ENCODE measurements at places on chromosomes 7 and 10.

DNA sequence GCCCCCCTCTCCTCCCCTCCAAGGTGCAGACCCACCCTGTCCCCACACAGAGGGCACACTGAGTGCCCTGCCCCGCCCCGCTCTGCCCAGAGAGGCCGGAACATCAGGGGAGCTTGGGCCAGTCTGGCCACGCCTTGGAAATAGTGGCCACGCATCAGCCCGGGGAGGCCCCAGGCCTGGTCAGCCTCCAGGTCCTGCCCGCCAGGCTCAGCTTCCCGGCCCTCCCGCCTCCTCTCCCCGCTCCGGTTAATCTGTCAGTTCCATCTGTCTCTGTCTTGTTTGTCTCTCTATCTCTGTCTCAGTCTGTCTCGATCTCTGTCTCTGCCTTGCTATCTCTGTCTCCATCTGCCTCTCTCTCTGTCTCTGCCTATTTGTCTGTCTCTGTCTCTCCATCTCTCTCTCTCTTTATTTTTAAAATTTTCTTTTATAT lies 28.9 kb upstream of the TNRC18 start:
- no peak for DNase-seq

DNA sequence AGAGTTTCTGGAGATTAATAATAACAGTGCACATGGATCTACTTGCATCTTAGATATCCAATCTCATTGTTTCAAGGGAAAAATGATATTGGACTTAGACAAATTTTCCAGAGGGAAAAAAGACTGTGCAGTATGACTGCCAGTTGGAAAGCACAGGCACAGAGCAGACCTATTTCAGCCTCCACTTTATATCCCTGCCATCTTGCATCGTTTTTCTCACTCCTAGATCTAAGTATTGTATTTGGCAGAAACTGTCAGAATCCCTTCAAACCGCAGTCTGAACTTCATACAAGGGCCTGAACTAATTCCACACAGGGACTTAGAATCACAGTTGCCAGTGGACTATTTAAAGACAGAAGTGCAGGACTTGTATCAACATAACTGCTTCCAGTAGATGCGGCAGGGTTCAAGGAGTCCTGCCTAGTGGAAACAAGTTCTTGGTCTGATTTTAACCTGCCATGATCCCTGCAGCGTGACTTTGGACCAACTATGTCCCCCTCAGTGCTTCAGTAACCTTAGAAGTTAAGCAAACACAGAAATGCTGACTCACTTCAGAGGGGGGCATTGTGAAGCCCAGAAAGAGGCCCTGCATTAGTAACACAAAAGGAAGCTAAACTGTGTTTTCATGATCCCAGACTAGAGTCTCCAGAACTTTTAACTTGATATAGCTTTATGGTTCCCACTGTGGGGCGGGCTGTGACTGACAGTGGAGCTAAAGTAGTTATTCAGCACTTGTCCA lies 95.7 kb upstream of the PALS2 start:
- no peak for DNase-seq

GRCh38 chr7:135774284-135774683 lies 25.7 kb upstream of the FAM180A start:
- no peak for DNase-seq

GRCh38 chr10:69449841-69450240 lies 1.4 kb upstream of the TSPAN15 start:
- peak; percentile 44 for DNase-seq

GRCh38 chr10:16606421-16606820 lies 84.7 kb upstream of the C1QL3 start:
- no peak for DNase-seq

DNA sequence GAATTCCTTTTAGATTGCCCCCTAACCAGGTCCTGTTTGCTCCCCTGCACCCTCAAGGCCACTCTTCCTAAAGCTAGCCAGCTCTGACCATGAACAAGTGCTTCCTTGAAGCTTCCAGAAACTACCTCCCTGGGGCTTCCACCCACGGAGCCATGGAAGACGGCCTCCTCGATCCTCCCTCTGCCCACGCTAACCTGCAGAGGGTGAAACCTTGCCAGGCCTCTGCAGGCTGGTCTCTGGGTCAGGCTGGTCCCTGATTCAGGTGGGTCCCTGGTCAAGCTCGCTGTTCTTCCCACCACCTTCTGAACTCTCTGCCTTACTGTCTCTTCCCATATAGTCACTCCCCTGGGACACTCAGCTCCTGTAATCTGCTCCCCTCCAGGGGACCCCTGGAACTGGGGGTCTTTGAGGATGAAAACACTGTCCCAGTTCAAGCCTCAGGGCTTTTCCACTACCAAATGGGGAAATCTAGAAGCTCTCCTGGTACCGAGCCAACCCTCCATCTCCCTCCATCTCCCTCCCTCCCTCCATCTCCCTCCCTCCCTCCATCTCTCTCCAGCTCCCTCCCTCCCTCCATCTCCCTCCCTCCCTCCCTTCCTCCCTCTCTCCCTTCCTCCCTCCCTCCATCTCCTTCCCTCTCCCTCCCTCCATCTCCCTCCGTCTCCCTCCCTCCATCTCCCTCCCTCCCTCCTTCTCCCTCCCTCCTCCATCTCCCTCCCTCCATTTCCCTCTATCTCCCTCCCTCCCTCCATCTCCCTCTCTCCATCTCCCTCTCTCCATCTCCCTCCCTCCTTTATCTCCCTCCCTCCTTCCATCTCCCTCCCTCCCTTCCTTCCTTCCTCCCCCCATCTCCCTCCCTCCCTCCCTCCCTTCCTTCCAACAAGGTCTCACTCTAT lies 2.9 kb downstream of the MLXIPL start:
- no peak for DNase-seq

DNA sequence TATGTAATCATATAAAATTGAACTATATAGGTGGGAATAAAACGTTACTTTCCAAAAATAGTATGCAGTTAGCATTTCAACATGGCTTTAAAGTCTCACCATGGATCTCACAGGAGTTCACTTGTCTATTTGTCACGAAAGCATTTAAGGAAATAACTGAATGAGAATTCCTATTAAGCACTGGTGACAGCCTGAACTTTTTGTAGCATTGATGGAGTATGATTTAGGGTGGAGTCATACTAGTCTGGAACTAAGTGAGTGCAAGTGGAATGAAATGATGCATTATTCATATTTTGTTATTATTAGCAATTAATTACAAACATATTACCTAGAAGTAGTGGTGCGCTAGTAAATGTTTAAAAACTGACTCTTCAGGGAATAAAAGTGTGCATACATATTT lies 26.0 kb upstream of the HIBADH start:
- no peak for DNase-seq

GRCh38 chr7:30347226-30348082 lies 63.1 kb downstream of the ZNRF2 start:
- no peak for DNase-seq

GRCh38 chr10:78556705-78557432 lies 511.9 kb upstream of the ZMIZ1 start:
- no peak for DNase-seq

GRCh38 chr7:134535272-134535918 lies 8.0 kb downstream of the AKR1B10 start:
- DNase-seq, result no peak

GRCh38 chr10:99431190-99431760 lies 851 bp upstream of the GOT1 start:
- no peak for DNase-seq

DNA sequence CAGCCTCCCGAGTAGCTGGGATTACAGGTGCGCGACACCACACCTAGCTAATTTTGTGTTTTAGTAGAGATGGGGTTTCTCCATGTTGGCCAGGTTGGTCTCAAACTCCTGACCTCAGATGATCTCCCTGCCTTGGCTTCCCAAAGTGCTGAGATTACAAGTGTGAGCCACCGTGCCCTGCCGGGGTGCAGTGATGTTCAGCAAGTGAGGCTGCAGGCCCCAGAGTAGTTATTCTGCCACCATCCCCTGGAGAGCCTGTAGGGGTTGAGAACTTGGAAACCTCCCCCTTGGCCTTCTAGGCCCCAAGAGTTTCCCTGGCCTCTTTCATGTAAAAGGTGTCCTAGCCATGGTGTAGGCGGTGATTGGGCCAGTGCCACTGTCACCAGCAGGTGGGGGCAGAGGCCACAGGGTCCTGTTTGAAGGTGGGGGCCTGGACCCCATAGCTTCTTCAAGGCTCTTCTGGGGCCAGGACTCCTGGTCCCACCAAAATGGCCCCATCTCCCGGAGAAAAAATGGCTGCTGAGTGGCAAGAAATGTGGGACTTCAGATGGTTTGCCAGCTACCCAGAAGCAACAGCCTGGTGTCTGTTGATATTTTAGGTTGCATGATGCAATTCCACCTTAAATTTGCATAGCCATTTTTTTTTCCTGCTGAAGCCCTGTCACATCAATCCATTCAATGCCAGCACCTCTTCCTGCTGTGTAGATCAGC lies 25.5 kb upstream of the INMT start:
- DNase-seq, result no peak

GRCh38 chr7:49817279-49817678 lies 43.8 kb downstream of the VWC2 start:
- DNase-seq, result no peak

Data from activated CD8-positive, alpha-beta memory T cell treated with anti-CD3 and anti-CD28 coated beads, Interleukin-2, amount 50 U/mL, for 4 hours (primary cell).